NCI-H524 (cell line): ENCODE measurements at places on chromosomes 3 and 15.

DNA sequence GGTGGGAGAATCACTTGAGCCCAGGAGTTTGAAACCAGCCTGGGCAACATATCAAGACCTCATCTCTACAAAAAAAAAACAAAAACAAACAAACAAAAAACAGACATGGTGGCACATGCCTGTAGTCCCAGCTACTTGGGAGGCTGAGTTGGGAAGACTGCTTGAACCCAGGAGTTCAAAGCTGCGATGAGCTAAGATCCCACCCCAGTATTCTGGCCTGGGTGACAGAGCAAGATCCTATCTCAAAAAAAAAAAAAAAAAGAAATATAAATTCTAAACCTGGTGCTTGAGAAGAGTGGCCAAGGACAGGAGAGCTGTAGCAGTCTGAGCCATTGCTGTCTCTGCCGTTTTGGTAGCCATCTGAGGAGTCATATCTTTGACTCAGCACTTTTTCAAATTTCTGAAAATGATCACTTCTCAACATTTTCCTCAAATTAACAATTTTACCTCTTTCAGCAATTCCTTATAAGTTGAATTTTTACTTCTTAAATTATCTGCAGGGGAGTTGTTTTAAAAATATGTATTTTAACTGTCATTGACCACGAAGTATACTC, 3.6 kb upstream of the DENND4A start:
- no peak for DNase-seq

GRCh38 chr3:107651782-107652181, 129.0 kb downstream of the BBX start:
- no peak for DNase-seq

DNA sequence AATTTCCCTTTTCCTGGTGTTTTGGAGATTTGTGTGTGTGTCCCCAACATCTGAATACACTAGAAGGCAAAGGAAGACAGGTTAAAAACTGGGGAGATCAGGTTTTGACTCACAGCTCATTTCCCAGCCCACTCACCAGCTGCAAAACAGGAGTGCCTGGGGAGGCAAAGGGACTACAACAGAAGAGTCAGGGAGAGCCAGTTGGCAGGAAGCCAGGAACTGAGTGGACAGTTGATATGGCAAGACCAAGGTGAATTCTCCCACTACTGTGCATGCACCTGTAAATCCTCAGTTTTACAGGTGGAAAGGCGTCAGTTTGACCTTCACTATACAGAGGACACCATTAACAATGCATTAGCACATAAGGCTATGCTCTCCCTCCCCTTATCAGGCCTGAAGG, 901.5 kb upstream of the SEMA6D start:
- DNase-seq, result peak; percentile 61

DNA sequence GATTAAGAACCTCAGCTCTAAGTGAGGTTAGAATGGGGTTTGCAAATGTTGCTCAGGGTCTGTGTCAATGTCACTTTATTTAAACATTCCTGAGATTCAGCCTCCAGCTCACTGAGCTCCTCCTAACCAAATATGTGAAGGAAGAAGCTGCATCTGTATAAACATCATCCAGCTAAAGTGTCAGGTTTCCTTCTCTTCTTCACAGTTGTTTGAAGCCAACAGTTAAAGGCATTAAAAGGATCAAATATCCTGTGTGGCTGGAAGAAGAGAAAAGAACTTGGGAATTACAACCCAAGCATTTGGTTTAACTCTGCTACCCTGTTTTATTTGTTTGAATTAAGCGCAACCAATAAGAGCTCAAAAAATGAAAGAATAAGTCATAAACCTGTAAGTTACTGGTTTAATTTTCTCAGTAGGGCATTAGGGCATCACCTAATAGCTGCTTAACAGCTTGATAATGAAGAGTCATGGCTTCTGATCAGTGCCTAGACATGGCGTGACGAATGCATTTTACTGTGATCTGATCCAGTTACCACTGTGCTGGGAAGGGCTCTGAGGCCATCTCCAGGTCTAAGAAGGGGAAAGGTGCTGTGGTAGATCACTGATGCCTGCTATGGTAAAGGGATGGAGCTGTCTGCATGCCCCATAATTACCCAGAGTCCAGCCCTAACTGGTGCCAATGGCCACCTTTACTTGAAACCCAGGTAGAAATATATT, 165.7 kb upstream of the TSC22D2 start:
- peak; percentile 70 for DNase-seq

DNA sequence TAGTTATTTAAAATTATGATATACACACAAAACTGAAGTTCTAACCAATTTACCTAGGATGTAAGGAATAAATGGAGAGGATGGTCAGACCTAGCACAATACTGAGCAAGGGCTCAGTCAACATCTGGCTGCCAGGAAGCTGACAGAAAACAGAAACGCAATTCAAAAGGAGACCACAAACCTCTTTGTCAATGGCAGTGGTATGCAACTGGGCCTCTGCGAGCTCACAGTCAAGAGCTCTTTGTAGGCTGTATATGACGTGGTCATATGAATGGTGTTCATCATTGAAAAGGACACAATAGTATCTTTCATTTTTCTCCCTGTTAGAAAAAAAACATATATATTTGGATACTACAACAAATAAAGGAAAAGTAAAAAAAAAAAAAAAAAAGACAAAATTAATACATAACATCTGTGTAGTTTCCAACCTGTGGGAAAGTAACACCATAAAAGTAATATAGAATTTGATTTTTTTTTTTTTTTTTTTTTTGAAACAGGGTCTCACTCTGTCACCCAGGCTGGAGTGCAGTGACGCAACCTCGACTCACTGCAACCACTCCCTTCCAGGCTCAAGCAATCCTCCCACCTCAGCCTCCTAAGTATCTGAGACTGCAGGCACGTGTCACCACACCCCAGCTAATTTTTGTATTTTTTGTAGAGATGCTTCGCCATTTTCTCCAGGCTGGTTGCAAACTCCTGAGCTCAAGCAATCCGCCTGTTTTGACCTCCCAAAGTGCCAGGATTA, 37.9 kb downstream of the UBR1 start:
- DNase-seq, result no peak

DNA sequence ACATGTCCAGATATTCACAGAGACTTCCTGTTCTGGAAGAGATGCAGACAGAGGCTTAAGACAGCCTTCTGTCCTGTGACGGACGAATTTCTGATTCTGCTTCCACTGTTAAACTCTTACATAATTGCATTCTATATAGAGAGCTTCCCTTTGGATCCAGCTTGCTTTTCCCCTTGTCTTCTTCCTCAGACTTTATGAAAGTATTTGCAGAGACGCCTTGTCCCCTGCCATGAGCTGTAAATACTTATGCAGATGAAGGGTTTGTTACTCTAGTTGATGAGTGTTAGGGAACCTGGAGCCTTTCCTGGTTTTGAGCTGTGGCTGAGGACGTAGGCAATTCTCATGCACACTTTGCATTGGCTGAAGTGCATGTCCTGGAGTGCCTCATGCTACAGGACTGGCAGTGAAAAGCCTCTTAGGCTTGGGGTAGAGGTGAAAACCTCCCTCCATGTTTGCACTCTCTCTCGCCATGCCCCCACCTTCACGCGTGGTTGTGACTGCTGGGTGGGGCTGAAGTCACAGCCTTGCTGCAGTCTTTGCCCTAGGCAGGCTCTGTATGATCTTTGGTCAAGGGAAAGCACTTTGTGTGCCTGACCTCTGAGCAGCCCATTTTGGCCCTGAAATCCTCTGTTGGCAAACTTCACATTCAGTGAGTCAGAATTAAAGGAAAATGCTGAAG, 286.6 kb downstream of the PTPRG start:
- DNase-seq, result no peak

DNA sequence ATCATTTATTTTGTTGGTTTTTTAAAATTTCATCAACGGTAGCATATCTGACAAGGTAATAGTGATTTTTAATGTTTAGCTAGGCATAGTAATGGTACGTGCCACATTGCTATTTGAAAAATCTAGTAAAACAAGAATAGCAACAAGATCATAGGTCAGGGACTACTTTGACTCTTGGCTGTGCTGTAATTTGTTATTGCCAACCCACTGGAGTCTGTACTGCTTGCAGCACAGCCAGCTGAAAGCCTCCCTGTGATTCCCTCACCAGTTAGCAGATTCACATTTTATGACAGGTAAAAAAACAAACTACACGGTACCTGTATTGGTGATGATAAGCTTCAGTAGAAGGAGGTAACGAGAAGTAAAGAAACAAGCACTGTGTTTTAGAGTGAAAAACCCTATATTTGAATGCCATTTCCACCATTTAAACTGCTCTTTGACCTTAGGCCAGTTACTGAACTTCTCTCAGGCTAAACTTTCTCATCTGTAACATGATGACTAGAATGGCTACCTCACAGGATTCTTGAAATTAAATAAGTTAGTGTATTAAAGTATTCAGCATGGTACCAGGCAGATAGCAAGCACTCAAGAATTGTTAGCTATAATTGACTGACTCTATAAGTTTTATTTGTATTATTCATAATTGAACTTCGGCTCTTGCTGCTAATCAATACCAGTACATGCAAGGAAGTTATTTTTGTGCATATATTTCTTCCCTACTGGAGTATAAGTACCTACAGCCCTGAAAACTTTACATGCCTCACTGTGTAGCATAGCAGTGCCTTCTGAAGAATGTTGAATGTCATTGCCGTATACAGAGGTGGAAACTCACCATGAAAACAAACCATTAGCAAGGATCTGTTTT, 16.1 kb downstream of the FILIP1L start:
- DNase-seq, result no peak

- DNase-seq, result no peak
Measured at GRCh38 chr15:53397041-53397616, 362.3 kb downstream of the WDR72 start.

DNA sequence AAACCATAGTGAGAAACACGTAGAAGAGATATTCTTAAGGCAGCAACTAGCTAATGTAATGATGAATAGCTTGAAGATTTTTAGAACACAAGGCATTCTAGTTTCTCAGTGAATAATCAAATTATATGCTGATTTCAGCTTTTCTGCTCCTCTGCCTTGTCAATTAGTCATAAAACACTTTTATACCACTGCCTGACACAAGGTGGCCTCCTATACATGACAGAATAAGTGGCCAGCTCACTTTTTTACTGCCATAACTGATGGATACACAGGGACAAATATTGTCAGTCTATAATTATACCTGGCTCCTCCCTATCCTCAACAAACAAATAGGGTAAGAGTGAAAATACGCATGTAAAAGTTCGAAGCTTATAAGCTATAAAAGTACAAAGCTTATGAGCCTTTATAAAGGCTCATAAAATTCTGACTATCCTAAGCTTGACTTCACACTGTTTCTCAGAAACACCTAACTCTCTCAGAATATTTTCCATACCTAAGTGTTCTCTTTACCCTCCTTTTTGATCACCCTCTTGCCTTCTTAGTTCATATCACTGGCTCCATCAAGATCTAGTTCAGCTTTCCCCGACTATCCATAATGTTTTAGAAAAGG, 81.6 kb downstream of the HERC1 start:
- peak; percentile 71 for DNase-seq

DNA sequence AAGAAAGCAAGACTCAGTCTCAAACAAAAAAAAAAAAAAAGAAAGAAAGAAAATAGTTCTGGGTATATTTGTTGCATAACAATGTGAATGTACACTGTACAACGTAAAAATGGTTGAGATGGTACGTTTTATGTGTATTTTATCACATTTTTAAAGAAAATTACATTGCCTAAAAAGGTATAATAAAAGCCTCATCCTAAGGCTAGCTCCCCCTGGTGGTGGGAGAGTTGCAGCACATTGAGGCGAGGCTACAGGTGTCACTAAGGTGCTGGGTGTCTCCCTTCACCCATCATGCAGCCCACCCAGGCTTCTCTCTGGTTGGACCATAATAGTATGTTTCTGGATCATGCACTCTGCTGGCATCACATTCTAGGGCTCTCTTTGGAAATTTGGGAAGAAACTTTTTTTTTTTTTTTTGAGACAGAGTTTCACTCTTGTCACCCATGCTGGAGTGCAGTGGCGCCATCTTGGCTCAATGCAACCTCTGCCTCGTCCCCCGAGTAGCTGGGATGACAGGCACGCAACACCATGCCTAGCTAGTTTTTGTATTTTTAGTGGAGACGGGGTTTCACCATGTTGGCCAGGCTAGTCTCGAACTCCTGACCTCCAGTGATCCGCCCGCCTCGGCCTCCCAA, 12.4 kb upstream of the RAB11A start:
- DNase-seq, result peak; percentile 24

DNA sequence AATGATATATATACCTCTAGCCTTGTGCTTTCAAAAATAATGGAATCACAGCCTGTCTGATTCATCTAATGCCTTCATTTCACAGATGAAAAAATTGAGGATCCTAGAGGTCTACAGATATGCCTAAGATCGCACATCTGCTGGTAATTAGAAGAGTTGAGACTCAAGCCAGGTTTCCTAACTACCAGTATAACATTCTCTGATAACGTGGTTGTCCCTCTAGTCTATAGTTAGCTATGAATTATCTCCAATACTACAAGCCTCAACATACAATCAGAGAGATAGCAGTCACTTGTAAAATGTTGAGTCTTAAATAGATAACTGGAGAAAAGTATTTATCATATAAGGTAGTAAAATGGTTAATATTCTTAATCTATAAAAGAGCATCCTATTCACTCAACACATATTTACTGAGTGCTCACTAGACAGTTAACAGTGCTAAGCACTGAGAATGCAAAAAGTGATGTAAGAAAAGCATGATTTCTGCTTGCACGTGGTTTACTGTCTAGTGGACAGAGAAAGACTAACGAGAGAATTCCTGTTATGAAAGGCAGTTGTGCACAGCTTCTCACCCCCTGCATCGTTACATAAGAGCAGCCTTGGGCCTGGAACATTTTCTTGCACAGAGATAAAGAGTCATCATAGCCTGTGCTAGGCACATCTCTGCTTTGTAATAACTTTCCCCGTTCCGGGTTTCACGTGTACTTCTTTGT, 4.9 kb upstream of the ENTPD3 start:
- no peak for DNase-seq

- no peak for DNase-seq
Measured at GRCh38 chr3:129404610-129405009, 23.8 kb downstream of the EFCAB12 start.

GRCh38 chr3:186832276-186832675, 10.2 kb upstream of the ADIPOQ start:
- DNase-seq, result no peak

- DNase-seq, result no peak
Measured at GRCh38 chr15:68206711-68207151, 1.6 kb upstream of the CALML4 start.

DNA sequence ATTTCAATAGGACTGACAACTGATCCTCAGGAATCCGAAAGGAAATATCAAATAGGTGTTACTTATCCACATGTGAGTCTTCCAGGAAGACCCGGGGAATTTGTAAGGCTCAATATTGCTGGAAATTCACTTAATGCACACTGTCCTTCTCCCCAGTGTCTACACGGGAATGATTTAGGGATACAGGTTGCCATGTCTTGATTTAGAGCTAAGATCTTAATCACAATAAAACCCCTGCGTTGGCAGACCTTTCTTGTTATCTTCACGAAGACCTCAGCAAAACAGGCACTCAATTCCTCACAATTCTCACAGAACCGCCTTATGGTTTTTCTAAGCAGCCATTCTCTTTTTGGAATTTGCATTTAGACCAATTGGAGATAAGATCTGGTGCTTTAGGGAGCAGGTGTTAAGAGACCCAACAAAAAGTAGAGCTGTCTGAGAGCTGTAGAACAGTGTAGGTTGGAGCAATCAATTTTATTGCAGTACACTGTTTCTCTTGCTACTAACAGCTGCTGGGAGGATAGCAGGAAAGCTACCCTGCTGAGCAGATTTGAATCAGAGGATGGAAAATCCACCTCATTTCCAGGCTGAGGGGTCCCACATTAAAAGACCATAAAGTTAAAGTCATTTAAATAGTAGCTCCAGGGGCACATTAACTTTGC, 925.7 kb downstream of the EPHA3 start:
- DNase-seq, result peak; percentile 14
